Left cardiac atrium (tissue), 4 donors: ENCODE measurements at places on chromosomes 12 and 14.

DNA sequence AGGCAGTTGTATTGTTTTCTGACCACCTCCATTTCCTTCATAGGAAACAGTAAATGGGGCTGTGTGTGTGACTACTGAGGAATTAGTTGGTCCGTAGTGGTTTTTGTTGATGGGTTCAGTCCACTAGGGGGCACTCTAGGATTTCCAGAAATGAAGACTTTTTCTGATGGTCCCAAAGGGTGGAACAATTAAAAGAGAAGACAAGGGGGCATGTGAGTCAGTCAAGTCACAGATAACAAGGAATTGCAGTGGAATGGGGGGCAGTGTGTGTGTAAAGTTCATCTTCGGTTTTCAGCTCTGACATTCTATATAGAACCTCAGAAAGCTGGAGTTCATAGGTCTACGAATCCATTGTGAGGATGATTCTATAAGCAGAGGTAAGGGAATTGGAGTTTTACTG is 186.6 kb upstream of the OR4E1 start:
- DNase-seq = no peak

GRCh38 chr12:114679942-114680341 is 4.0 kb downstream of the TBX3 start:
- no peak for DNase-seq

DNA sequence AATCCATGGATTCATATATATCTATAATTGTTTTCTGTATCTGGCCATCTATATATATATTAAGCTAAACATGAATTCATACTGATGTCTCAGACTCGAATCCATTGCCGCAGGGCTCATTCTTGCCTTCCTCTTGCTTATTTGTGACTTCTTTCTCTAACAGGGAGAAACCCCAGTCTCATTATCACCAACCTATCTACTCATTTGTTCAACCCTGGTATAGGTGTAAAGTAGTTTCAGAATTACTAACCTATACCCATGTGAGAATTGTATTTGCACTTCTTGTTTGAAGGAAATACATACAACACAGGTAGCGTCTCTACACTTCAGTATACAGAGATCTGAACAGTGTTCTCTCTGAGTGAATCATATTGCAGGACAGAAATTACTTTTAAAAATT is 77.7 kb downstream of the PTPN11 start:
- no peak for DNase-seq

- DNase-seq = peak; percentile 71
These were observed 75.1 kb downstream of the IRF2BPL start for GRCh38 chr14:76953311-76953945.

- DNase-seq = no peak
These were observed 94.0 kb downstream of the C12orf50 start for GRCh38 chr12:87935216-87935615.

- DNase-seq = no peak
These were observed 276.3 kb downstream of the DUSP6 start for GRCh38 chr12:89075880-89076540.

DNA sequence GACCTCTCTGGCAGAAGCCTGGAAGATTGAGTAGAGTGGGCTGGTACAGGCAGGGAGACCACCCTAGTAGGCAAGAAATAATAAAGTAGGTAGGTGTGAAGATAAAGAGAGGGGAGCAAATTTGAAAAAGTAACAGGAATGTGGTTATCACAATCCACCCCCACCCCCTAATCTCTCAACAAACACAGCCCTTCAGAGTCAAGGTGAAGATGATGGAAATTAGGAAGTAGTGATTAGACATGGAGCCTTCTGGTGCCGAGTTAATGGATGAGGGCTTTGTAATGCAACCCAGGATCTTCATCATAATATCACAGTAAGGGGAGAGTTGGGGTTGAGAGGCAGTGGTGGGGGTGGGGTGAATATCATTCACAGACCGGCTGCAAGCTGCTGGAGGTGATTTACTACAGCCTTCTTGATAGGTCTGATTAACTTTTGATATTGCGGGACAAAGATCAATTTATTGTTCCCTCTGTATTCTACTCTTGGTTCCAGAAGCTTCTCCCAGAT is 29.2 kb upstream of the CRY1 start:
- no peak for DNase-seq

GRCh38 chr12:56804169-56804568 is 41.0 kb downstream of the HSD17B6 start:
- DNase-seq = no peak

GRCh38 chr12:11799502-11799873 is 150.0 kb downstream of the ETV6 start:
- no peak for DNase-seq

- DNase-seq = no peak
These were observed 2.2 kb downstream of the ATP6V1D start for GRCh38 chr14:67357186-67357968.

GRCh38 chr12:26116829-26117715 is 7.8 kb downstream of the BHLHE41 start:
- DNase-seq = no peak

DNA sequence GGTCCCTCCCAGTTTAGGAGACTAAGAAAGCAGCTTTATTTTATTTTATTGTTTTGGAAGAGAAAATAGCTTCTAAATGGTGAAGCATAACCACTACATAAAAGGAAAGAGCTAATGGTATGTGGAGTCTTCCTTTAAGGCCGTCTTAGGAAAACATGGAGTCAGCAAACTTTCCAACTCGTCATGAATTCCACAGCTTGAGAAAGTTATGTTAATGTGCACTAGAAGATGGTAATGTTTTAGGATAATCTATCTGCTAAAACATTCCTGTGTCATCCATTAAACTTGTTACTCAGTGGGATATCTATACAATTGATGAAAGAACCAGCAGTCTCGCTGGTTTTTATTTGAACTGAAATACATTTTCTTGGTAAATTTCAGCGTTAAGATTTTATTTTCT is 448.4 kb upstream of the SEL1L start:
- DNase-seq = no peak

- no peak for DNase-seq
These were observed 38.5 kb upstream of the FRS2 start for GRCh38 chr12:69431591-69432222.

- DNase-seq = no peak
These were observed 411.8 kb upstream of the STXBP6 start for GRCh38 chr14:25461780-25462179.

DNA sequence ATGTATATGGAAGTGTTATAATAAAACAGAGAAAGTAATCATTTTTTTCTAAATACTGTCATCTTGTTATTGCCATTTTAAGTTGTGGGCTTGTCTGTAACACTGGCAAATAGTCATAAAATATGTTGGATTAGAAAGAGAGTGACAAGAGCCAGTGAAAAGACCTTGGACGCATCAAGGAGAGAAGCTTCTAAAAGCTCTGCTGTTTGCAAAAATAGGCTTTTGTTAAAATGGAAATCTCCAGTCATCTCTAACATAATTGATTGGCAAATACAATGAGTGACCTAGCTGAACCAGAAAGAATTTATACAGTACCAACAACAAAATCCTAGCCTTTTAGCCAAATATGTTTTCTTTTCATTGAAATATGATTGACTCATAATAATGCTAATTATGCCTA is 245.8 kb upstream of the RMST start:
- no peak for DNase-seq

DNA sequence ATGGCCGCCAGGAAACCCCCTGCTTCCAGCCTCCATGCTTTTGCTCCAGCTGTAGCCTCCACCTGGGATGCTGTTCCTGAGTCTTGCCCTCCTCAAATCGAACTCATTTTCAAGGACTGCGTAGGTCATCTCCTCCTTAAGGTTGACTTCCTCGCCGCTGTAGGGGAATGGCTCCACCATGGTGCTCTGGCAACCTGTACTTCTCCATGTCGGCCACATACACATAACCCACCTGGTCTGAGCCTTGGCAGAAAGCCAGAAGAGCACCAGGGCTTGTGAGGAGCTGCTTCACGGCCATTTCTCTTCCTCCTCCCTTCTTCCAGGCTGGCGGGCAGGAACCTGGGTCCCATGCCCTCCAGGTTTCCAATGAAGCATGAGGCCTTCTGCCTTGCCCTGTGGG is 36.7 kb upstream of the BEGAIN start:
- no peak for DNase-seq

DNA sequence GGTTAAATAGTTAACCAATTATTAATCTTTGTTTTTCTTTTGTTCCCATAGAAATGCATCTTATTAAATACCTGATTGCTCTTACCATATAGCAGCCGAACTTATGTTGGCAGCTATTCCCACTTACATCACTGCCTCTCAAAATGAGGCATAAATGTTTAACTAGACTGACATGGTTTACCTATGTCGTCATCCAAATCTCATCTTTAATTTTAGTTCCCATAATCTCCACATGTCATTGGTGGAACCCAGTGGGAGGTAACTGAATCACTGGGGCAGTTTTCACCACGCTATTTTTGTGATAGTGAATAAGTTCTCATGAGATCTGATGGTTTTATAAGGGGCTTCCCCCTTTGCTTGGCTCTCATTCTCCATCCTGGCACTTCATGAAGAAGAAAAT is 499.2 kb upstream of the ATP2B1 start:
- no peak for DNase-seq

- no peak for DNase-seq
These were observed at the start of gene AKT1 for GRCh38 chr14:104794993-104795780. Gene AKT1 (minus strand): TSS chr14:104795748. CDS start chr14:104792643, 3,105 bp downstream.

DNA sequence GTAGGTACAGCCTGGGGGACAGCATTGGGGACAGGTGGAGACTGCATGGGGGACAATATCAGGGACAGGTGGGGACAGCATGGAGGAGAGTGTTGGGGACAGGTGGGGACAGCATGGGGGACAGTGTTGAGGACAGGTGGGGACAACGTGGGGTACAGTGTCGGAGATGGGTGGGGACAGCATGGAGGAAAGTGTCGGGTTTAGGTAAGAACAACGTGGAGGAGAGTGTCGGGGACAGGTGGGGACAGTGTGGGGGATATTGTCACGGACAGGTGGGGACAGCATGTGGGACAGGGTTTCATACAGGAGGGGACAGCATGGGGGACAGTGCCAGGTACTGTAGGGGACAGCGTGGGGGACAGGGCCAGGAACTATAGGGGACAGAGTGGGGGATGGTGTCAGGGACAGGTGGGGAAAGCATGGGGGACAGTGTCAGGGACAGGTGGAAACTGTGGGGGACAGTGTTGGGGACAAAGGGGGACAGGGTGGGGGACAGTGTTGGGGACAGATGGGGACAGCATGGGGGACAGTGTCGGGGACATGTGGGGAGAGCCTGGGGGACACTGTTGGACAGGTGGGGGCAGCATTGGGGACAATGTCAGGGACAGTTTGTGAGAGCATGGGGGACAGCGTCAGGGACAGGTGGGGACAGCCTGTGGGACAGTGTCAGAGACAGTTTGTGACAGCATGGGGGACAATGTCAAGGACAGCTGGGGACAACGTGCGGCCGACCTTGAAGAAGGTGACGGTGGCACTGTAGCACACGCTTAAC is 213.1 kb downstream of the TMEM121 start:
- DNase-seq = no peak

GRCh38 chr14:97413966-97414717 is 617.0 kb downstream of the VRK1 start:
- no peak for DNase-seq

- peak; percentile 76 for DNase-seq
These were observed 91.1 kb downstream of the IRF2BPL start for GRCh38 chr14:76937181-76938091.

GRCh38 chr14:90382491-90383125 is 14.2 kb upstream of the CALM1 start:
- DNase-seq = peak; percentile 73

GRCh38 chr12:42691991-42692557 is 102.5 kb upstream of the PRICKLE1 start:
- DNase-seq = no peak
